ENCODE measurements at places on chromosomes 1 and 21.
A peak's percentile ranks its signal among the peaks of the same experiment; 100 is the strongest.

DNA sequence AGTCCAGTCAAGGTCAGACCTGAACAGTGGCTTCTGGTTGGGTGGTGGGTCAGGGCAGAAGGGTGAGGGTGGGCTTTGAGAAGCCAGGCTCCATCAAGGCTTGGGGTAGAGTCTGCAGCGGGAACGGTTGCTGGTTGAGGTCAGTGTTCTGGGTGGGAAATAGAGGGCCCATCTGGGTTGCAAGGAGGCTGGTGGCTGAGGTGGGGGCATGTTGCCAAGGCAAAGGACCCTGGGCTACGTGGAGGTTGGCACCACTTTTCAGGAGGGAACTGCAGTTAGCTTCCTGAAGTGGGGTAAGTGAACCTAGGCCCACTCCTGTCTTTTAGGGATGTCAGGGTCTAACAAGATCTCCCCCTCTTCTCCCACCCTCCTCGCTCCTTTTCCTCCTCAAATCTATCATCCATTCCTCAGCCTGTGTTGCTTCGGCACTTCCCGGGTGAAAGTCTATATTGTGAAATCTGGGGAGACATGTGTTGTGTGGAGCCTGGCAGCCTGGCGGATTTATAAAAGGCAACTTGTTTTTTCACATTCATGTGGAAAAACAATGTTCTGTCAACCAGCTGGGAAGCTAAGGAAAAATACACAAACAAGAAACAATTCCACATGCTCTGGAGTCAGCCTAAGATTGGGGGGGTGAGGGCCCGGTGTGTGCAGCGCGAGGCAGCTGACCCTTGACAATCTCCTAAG is 1.5 kb downstream of the IL22RA1 start:
- DNase-seq = no peak

GRCh38 chr1:172449585-172450523 is 6.0 kb upstream of the PIGC start:
- peak; percentile 56 for DNase-seq

DNA sequence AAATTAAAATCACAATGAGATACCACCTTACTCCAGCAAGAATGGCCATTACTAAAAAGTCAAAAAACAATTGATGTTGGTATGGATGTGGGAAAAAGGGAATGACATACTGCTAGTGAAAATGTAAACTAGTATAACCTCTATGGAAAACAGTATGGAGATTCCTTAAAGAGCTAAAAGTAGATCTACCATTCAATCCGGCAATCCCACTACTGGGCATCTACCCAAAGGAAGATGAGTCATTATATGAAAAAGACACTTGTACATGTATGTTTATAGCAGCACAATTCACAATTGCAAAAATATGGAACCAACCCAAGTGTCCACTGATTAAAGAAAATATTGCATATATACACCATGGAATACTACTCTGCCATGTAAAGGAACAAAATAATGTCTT is 37.2 kb downstream of the SUSD4 start:
- no peak for DNase-seq

DNA sequence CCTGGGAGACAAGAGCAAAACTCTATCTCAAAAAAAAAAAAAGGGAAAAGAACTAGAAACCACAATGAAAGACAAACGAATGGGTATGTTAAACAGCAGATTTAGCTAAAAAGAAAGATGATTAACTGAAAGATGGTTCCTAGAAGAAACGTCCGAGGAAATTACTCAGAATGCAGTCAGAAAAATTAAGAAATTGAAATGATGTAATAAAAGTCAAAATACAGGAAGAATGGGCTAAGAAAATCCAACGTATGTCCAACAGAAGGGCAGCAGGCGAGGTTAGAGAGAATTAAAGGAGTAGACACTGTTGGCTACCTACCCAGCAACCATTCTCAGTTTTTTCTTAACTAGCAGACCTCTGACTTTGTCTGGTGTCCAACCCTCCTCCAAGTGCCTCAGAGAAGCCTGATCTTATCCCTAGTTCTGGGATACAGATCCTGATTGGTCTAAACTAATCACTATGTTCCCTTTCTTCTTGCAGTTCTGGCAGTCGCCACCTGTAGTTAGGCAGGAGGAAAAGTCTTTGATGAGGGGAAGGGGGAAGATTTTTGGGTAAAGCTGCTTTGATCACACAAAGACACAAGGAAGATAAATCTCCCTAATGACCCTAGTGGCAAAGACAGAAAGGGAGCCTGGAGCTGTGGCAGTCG is 25.7 kb downstream of the GPR161 start:
- DNase-seq = no peak

GRCh38 chr1:67214420-67215174 is 48.3 kb downstream of the IL23R start:
- peak; percentile 40 for DNase-seq

DNA sequence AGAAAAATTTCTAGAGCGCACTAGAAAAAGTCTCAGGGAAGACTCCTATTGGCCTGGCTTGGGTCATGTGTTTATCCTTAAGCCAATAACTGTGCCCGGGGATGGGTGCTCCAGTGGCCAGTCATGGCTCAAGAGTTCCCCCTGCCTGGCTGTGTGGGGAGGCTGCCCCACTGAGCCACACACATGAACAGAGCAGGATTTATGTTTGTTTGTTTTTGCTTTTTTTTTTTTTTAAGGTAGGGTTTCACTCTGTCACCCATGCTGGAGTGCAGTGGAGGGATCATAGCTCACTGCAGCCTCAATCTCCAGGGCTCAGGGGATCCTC is 21.8 kb downstream of the EDN2 start:
- no peak for DNase-seq

DNA sequence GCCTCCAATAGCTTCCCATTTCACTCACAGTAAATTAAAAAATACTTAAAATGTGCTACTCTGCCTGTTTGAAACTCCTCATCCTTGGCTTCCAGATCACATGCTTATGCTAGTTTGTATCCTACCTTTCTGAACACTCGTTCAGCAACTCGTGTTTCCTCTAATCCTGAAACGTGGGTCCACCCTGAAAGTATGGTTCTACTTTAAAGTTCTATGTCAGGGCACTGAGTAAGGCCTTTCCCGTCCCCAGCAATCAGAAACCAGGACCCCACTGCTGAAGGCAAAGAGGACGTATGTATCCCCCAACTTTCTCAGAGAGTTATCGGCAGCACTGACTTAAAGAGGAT is 419 bp upstream of the TSEN15 start:
- DNase-seq = no peak

GRCh38 chr1:229941160-229941559 is 125.9 kb upstream of the GALNT2 start:
- no peak for DNase-seq

GRCh38 chr1:178573330-178573729 is 60.4 kb downstream of the TEX35 start:
- no peak for DNase-seq

- DNase-seq = no peak
These were observed 137.6 kb upstream of the POGK start for GRCh38 chr1:166701603-166702100.

- DNase-seq = no peak
These were observed 58.3 kb downstream of the APP start for GRCh38 chr21:26112127-26112742.

- DNase-seq = no peak
These were observed 6.5 kb upstream of the ATP1A4 start for GRCh38 chr1:160144921-160145320.

GRCh38 chr1:156247460-156248322 is at the start of gene PAQR6:
PAQR6 (minus strand) TSS chr1:156248056; CDS start chr1:156246731, 1,325 bp downstream.
- no peak for DNase-seq

GRCh38 chr1:31576201-31576669 is at the start of gene TINAGL1:
TINAGL1 (plus strand) TSS chr1:31576515; CDS start chr1:31577149, 634 bp downstream.
- DNase-seq = no peak
